ENCODE measurements at places on chromosomes 2 and 18.

DNA sequence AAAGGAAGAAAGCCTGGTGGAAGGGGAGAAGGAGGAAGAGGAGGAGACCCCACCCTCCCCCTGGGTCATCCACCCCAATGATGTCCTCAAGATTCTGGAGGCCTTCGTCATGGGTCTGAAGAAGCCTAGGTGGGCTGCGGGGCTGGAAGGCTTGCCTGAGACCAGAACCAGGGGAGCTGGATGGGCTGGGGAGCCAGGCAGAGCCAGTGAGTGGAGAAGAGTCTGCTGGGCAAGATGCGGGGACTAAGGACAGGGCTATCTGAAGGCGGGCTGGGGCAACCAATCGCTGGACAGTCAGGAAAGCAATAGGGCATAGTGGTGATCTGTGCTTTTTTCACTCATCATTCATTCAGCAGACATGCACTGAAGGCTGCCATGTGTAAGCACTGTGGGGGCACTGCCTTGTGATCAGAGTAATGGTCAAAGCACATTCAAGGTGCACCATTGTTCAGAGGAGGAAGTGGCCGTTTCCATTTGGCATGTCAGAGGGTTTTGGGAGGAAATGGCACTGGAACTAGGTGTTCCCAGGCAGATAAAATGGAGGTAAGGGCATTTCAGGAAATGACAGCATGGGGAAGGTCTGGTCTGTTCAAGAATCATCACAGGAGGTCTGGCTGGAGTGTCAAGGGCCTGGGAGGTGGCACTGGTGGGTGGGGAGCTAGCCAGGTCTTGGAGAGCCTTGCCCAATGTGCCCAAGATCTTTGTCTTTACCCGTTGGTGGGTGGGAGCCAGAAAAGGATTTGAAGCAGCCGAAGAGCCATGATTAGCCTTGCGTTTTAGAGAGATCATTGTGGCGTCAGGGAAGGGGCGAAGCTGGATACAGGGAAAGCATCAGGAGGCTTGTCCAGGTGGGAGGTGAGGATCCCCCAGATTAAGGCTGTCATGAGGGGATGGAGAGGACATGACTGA is 24.2 kb downstream of the OTOF start:
- DNase-seq: no peak

DNA sequence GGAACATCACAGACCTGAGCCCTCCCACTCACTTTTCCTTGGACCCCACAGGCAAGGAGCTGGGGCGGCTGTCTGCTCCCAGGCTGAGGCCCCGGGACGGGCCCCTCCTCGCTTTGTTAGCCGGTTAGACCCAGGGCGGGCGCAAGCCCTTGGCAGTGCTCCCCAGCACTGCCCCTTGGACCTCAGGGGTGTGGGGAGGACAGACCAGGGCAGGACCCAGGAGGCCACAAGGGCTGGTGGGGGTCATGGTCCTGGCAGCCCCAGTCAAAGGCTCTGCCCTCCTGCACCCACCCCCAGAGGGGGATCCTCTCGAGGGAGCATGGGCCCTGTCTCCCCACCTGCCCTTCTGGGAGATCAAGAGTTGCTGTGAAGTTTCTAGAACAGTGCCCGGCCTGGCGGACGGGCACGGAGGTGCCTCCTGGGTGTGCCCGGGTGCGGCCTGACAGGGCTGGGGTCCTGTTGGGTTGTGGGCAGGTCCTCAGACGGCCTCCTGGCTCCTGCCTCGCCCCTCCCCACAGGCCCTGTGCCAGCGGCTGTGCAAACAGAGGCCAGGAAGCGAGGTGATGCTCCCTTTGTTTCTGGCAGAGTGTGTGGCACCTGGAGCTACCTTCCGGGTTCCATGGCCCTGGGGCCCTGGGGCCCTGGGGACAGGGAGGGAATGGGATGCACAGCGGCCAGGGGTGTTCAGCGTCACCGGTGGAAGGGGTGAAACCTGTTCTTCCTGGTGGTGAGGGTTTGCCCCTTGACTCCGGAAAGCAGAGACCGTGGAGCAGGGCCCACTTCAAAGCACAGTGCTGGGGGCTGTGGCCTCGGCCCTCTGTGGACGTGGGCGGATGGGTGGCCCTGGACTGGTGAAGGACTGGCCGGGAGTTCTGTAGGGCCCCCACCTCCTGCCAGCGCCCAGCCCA is 2.9 kb upstream of the GAL3ST2 start:
- DNase-seq: no peak

GRCh38 chr18:68233018-68233417 is 481.9 kb downstream of the TMX3 start:
- no peak for DNase-seq

DNA sequence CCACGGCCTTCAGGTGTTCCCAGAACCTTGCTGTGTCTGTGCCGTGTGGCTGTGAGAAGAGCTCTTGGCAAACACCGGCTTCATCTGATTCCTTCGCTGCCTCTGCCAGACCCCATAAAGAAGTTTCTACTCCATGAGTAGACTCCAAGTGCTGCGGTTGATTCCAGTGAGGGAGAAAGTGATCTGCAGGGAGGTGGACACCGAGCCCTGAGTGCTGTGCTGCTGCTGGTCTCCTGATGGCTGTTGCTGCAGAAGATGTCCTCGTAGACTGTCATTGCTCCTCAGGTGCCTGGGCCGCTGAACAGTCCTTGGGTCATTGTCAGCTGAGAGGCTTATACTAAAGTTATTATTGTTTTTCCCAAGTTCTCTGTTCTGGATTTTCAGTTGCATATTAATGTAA is 19.6 kb downstream of the ASB1 start:
- no peak for DNase-seq

- DNase-seq: no peak
Measured at GRCh38 chr2:122180972-122181371, 425.5 kb downstream of the TSN start.

- DNase-seq: no peak
Measured at GRCh38 chr2:160077912-160078810, 15.7 kb upstream of the PLA2R1 start.

GRCh38 chr2:157830696-157831570 is 45.2 kb downstream of the ACVR1 start:
- DNase-seq: peak; percentile 74

- DNase-seq: peak; percentile 51
Measured at GRCh38 chr18:76476665-76477561, 18.1 kb downstream of the ZNF516 start.

- DNase-seq: no peak
Measured at GRCh38 chr2:233422649-233423551, 68.6 kb downstream of the DGKD start.

DNA sequence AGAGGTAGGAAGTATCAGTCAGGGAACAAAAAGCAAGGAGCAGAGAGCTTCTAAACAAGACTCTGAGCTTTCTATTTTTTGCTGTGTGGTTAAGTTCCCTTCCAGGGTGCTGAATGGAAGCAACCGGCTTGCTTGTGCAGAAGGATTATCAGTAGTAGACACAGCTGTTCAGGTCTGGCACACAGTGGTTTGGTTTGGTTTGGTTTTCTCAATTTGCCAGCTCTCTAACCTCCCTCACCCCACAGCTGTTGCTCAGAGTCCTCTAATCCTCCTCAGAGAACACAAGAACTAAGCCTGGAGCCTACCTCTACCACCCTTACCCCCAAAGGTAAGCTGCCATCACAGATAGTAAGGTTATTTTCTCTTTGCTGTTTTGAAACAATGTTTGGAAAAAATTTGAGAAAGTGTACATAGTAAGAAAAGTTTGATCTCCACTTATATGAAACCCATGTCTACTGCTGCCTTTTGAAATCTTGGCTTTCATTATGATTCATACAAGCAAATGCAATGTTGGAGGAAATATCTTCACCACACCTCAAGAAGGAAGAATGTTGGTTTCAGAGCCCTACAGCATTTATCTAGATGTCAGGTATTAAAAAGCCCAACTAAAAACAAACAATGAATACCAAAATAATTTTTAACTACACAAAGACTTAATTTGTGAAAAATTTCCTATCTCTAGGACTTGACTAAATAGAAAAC is 255.3 kb downstream of the NR4A2 start:
- DNase-seq: no peak

DNA sequence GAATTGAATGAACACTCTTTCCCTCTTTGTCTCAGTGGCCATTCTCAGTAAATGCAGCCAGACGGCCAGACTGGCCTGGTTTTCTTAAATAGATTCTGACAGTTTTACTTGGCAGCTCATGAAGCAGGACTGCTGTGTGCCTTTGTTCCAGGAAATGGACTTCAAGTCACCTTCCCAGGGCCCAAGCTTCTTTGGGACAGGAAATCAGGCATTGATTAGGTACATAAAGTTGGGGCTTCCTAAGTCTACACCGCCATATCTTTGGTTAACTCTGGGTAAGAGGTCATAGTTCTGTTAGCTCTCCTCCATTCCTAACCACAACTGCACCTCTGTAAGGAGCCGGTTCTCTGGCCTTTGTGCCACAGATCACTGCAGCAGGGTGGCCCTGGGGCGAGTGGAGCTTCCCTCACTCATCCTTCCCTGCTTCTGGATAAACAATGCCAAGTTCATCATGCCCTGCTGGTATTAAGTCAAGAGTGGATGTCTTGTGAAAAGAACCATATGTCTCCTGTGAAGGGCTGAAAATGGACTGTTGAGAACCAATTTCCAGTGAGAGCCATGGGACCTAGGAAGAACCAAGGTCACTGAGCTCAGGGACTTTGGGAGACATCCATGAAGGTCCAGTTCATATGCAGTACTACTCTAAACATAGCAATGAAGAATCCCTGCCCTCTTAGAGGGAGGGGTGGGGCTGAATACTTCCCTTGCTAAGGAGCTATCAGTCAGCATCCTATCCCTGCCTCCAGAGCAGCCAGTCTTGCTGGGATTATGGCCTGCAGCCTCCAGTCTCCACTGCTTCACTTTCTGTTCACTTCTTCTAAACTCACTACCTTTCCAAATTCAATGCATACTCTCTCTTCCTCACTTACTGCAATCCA is 122.6 kb upstream of the XPO1 start:
- DNase-seq: no peak

GRCh38 chr2:4588606-4589005 is 885.2 kb downstream of the DCDC2C start:
- no peak for DNase-seq

GRCh38 chr2:132871831-132872230 is 201.8 kb upstream of the LYPD1 start:
- DNase-seq: no peak

DNA sequence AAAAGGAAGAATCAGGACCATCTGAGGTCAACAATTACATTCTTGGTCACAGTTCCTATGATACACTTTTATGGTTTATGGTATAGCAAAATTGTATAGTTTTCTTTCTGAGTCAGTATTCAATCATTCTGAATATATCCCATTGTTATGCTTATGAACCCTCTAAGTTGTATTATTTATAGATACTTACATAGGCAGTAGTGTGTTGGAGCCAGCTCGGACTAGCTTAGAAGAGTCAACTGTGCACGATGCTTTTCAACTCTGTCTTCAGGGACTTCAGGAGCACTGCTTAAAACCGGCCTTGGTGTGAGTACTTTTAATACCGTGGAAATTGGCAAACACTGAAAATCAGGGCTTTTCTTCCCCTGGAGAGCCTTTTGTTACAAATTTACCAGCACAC is 215.7 kb downstream of the IKZF2 start:
- DNase-seq: no peak

DNA sequence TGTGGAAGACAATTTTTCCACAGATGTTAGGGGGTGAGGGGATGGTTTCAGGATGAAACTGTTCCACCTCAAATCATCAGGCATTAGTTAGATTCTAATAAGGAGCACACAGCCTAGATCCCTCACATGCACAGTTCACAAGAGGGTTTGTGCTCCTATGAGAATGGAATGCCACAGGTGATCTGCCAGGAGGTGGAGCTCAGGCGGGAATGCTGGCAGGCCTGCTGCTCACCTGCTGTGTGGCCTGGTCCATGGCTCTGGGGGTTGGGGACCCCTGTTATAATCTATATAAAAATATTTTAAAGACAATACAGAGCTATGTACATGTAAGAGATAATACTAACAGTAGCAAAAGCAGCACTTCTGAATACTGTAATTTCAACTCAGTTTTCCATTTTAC is 19.2 kb downstream of the CWC22 start:
- no peak for DNase-seq

GRCh38 chr2:119283873-119284331 is 60.3 kb downstream of the STEAP3 start:
- DNase-seq: no peak

- peak; percentile 58 for DNase-seq
Measured at GRCh38 chr18:13800505-13801259, 23.3 kb upstream of the MC5R start.

DNA sequence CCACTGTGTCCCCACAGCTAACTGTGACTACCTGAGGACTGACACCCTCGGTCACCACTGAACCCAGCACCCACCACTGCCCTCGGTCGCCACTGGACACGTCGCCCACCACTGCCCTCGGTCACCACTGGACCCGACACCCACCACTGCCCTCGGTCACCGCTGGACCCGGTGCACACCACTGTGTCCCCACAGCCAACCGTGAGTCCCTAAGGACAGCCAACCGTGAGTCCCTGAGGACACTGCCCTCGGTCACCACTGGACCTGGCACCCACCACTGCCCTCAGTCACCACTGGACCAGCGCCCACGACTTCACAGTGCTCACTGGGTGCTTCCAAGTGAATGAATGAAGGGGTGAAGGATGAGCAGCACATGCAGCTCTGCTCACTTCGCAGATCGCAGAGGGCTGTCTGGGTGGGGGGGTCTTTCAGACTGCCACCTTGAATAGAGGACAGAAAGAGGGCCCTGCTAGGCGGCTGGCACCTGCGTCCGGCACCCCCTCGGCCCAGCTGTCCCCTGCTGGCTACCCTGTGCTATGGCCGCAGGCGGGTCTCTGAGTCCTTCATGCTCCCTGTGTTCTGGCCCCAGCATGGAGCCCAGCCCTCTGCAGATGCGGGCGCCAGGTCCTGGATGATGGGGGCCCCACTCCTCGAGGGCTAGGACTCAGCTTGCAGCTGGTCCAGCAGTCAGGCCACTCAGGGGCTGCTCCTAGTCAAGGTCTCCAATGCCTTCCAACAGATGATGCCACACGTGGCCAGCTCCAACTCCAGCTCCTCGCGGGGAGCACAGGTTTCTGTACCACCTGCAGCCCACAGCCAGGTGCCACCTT is 51.4 kb upstream of the GPC1 start:
- no peak for DNase-seq

- no peak for DNase-seq
Measured at GRCh38 chr18:23752363-23752762, 63.1 kb downstream of the LAMA3 start.

GRCh38 chr2:9803023-9803805 is 40.1 kb upstream of the TAF1B start:
- no peak for DNase-seq

DNA sequence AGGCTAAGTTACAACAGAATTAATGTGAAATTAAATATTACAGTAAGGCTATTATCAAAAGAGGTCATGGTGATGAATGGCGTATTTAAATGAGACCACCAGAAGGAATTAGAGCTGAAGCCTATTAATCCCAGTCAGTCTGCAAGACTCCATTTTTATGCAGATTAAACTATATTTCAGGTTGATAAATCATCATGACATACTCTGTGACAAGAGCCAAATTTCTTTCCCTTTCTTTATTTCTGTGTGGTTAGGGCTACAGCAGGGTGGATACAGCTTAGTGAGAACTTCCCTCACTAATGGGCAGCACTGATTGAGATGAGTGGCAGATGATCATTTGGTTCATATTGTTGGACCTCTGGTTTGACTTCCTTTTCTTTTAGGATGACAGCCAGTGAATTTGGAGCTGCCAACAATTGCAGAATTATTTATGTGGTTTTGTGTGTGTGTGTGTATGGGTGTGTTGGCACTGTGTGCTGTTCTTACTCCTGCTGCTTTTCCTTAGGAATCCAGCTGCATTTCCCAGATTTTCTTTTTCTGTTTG is 481.3 kb downstream of the PIK3C3 start:
- DNase-seq: no peak

- no peak for DNase-seq
Measured at GRCh38 chr2:42978175-42978886, 185.9 kb upstream of the HAAO start.

Data from A549 (cell line).